Transverse colon (tissue), 4 donors: ENCODE measurements at places on chromosomes 2 and 18. TPM values are rescaled to one million over a fixed set of nuclear protein-coding genes. Genes with fewer than 3 reads are reported as not detected.

DNA sequence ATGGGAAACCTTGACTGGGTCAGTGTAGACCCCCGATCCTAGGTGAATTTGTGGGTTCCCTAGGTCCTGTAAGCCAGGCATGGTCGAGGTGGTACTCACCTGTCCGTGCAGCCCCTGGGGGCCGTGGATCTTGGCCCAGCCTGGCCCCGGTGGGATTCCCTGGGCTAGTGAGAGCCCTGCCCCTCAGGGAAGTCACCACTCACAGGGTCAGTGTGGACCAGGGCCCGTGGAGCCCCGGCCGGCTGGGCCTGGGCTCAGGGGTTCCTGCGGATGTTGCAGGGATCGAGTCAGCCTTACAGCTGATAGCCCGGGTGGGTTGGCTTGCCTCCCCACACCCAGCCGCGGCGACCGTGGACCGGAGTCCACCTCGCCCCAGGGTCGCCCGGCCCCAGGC, 528 bp downstream of the ATG9A start:
- H3K27ac ChIP-seq = peak overlapping the region; percentile 95
- peaks cover 37% of the 10 kb centered on the region for H3K36me3 ChIP-seq
- no peaks in the 10 kb centered on the region for H3K27me3 ChIP-seq
- H3K4me1 ChIP-seq = peaks cover 32% of the 10 kb centered on the region

DNA sequence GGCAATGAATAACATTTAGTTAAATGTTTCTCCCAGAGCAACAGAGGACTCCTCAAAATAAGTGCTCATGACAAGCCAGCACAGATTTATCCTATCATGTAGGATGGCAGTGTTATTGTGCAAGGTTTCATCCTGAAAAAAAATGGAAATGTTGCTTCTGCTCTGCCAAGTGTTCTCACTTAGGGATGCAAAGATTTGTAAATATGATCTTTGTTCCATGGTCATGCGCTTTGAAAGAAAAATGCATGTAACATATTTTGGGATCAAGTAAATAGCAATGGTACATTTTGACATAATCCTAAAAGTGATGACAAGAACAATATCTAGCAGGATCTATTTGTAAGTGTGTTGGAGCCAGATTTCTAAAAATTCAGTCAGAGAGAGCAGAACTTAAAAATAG, 229.5 kb upstream of the CCDC150 start:
- no peak for DNase-seq
- no peaks in the 10 kb centered on the region for H3K4me1 ChIP-seq
- H3K27ac ChIP-seq = no peak overlapping the region
- no peaks in the 10 kb centered on the region for H3K27me3 ChIP-seq
- no peaks in the 10 kb centered on the region for H3K36me3 ChIP-seq
- no peak overlapping the region for H3K4me3 ChIP-seq

DNA sequence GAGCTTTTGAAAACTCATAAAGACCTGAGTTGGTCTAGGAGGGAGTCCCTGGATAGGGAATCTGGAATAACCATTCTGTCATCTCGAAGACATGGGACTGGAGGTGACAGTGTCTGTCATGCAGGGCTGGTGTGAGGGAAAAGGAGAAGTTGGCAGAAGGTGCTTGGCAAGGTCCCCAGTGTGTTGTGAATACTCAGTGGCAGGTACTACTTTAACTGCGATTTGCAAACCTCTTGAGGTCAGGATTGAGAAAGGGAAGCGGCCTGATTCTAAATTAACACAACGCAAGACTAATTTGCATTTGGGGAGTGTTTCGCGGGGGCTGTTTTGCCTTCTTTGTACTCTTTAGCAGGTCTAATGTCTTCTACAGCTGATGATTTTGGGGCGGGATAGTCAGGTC, 77.0 kb upstream of the TMEM200C start:
- H3K4me1 ChIP-seq = no peaks in the 10 kb centered on the region
- no peak overlapping the region for H3K4me3 ChIP-seq
- H3K27me3 ChIP-seq = no peaks in the 10 kb centered on the region
- DNase-seq = no peak

GRCh38 chr2:98540536-98540935, 67.8 kb downstream of the COA5 start:
- no peaks in the 10 kb centered on the region for H3K4me1 ChIP-seq
- DNase-seq = no peak
- no peak overlapping the region for H3K4me3 ChIP-seq
- H3K27ac ChIP-seq = no peak overlapping the region

DNA sequence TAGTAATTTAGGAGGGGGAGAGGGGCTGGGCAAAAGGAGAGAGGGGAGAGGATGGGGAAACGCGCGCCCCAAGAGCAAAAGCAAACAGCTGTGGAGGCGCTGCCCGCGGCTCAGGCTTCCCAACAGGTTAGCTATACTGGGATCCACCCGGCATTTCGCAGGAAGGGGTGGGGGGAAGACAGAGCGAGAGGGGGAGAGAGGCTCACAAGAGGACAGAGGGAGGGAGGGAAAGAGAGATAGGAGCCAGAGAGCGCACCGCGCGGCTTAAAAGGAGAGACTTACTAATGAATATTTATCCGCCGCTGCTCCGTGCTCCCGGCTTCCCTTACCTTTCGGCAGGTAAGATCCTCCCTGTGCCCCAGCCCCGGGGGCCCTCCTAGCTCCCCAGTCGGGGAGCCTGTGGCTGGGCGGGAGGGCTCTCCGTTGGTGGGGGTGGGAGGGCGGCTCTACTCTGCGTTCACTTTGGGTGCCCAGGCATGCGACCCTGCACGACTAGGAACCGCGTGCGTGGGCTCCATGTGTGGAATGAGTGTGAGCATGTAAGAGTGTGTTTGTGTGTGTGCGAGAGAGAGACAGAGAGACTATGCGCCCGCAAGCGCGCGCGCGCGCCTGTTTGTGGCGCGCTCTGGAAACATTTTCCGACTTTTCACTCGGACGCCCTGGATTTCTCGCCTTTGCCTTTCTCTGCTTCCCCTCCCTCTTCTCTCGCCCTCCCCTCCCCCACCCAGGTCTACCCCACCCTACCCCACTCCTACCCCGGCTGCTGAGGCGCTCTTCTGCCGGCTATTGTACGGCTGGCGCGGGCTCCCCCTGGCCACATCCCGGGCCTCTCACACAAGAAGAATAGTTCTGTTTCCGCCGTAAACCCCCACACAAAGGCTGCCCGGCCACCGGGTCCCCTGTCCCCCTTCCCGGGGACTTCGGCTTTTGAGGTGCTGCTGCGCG, 7.2 kb upstream of the SIX3 start:
- DNase-seq = no peak
- H3K27me3 ChIP-seq = peaks cover 100% of the 10 kb centered on the region
- no peak overlapping the region for H3K4me3 ChIP-seq
- H3K4me1 ChIP-seq = peaks cover 54% of the 10 kb centered on the region

- H3K27ac ChIP-seq = peak overlapping the region; percentile 40
- no peaks in the 10 kb centered on the region for H3K36me3 ChIP-seq
- DNase-seq = no peak
- H3K4me3 ChIP-seq = no peak overlapping the region
- H3K27me3 ChIP-seq = no peaks in the 10 kb centered on the region
Measured at GRCh38 chr2:11368059-11368572, 23.7 kb upstream of the ROCK2 start.

GRCh38 chr2:37982147-37982582, 57.1 kb downstream of the RMDN2 start:
- H3K4me3 ChIP-seq = no peak overlapping the region
- peak; percentile 75 for DNase-seq
- H3K4me1 ChIP-seq = no peaks in the 10 kb centered on the region
- H3K36me3 ChIP-seq = no peaks in the 10 kb centered on the region

NDC80 gene
- 1.6 TPM for total RNA-seq

DSC3 gene
- total RNA-seq = 0.16 TPM
